Cardiac muscle cell (in vitro differentiated cells and primary cell): ENCODE measurements at places on chromosomes 5 and 9. TPM values are rescaled to one million over a fixed set of nuclear protein-coding genes. Genes with fewer than 3 reads are reported as not detected.
A peak's percentile ranks its signal among the peaks of the same experiment; 100 is the strongest.

FBXW5 gene
- 188 and 194 TPM in 2 replicates for total RNA-seq

- H3K27me3 ChIP-seq: peaks cover 93% of the 10 kb centered on the region
- H3K36me3 ChIP-seq: no peaks in the 10 kb centered on the region
- no peak overlapping the region for H3K4me3 ChIP-seq
Observed at GRCh38 chr5:77847814-77848290, 71.7 kb upstream of the TBCA start.

ADAMTS2 gene
- 2.5 and 8.8 TPM in 2 replicates for total RNA-seq

GRCh38 chr5:123709422-123709821, 197.4 kb downstream of the CSNK1G3 start:
- no peaks in the 10 kb centered on the region for H3K4me1 ChIP-seq
- no peaks in the 10 kb centered on the region for H3K27me3 ChIP-seq
- H3K4me3 ChIP-seq: no peak overlapping the region
- DNase-seq: peak; percentile 49
- H3K36me3 ChIP-seq: no peaks in the 10 kb centered on the region

DNA sequence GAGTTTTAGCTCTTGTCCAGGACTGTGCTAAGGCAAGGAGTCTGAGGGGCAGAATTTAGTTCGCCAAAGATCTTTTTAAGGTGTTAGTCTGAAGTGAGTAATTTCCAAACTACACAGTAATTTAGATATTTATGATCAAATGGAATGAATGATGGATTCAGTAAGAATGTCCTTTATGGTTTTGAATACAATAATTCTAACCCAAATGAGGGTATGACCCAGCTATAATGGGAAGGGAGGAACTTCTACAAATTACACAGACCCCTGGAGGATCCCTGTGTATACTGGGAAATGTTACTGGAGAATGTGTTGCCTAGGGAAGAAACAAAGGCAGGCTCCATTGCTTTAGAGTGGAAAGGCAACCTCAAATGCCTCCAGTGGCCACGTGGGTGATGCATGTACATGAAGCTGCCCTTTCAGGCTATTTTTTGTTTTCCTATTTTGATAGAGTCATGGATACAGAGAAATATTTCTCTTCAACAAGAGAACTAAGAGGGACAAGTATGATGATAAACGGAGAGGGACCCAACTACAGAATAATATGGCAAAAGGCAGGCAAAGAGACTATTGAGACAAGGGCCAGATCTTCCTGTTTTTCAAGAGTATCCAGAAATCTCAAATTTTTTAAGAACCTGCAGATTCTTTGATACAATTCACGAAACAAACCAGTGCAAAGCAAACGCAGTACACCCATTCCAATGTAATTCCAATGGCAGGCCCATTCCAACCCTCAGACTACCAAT, 25.4 kb downstream of the SLC1A3 start:
- H3K4me3 ChIP-seq: no peak overlapping the region
- no peak for DNase-seq
- H3K27ac ChIP-seq: no peak overlapping the region

BHMT2 gene
- total RNA-seq: not detected in 2 replicates

IFNB1 gene
- not detected in 2 replicates for total RNA-seq

GRCh38 chr9:132647355-132647754, 22.4 kb downstream of the DDX31 start:
- no peaks in the 10 kb centered on the region for H3K4me1 ChIP-seq
- no peak overlapping the region for H3K4me3 ChIP-seq
- H3K36me3 ChIP-seq: peaks cover 49% of the 10 kb centered on the region
- H3K27me3 ChIP-seq: no peaks in the 10 kb centered on the region
- no peak overlapping the region for H3K27ac ChIP-seq

DNA sequence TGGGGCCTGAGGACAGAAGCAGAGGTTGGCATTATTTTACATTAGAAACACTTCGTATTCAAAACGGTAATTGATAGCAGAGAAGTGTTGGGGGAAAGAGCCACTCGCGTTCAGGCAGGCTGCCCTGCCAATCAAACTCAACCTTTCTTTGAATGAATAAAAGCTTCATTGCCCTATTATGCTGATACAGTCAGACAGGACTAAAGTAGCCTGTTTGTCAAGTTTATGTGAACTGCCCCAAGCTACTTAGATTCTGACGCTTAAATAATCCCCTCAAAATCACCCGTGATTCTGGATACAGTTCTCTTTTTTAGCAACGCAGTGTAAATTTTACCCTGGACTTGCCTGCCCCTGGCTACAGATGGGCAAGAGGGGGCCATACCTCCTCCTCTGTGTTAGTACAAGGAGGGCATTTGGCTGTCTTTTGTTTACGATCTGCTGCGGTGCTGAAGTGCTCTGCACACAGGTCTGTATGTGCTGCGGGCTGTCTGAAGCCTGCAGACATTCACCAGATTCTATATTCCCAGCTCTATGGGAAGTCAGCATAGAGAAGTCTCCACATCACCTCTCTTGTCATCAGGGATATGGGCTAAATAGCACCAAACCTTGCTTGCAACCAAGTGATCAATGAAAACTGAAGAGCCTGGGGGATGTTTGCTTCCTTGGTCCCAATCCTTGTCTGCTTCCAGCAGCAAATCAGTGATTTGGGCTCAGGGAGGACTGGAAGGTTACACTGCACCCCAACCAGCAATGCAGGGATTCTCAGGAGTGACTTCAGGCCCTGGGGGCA, 218.4 kb downstream of the EBF1 start:
- H3K27ac ChIP-seq: no peak overlapping the region
- H3K36me3 ChIP-seq: no peaks in the 10 kb centered on the region
- no peak overlapping the region for H3K4me3 ChIP-seq
- no peaks in the 10 kb centered on the region for H3K27me3 ChIP-seq
- H3K4me1 ChIP-seq: peaks cover 15% of the 10 kb centered on the region
- peak; percentile 29 for DNase-seq

GRCh38 chr5:90398726-90399125, 10.8 kb downstream of the CETN3 start:
- H3K4me1 ChIP-seq: no peaks in the 10 kb centered on the region
- H3K36me3 ChIP-seq: peaks cover 17% of the 10 kb centered on the region

OXCT1 gene
- 41.3 and 55.8 TPM in 2 replicates for total RNA-seq

DNA sequence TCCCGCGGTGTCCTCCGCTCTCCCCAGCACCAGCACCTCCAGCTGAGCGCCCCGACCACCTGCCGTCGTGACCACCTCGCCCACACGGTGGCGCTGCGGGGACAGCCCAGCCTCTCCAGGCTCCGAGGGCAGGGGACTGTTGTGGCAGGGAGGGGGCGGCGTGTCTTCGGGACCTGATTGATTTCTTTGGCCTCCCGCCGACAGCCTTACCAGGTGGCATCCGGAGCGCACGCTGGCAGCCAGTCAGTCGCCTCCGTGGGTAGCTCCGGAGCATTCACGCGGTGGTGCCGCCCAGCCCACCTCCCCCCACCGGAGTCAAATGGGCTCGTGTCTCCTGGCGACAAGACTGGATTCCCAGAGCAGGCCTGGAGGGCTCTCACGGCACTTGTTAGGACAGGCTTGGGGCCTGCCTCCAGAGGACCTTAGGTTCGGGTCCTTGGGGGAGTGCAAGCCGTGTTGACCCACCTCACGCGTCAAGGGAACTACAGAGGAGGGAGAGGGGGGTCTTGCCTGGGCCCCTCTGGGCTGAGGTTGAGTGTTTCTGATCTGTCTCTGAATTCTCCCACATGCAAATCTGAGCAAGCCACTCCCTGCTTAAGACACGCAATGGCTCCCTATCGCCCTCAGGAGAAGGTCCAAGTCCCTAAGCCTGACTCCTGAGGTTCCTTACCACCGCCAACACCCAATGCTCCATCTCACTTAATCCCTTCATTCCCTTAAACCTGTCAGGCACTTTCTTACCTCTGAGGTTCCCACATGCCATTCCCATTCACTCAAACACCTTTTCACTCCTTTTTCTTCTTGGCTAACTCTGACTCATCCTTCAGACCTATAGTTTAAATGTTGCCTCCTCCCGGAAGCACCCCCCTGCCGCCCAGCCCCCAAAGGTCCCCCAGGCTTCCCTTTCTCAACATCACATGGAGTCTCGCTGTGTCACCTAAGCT, 51.2 kb upstream of the GGTA1 start:
- H3K36me3 ChIP-seq: no peaks in the 10 kb centered on the region
- H3K4me3 ChIP-seq: peak overlapping the region; percentile 2
- no peaks in the 10 kb centered on the region for H3K27me3 ChIP-seq

DNA sequence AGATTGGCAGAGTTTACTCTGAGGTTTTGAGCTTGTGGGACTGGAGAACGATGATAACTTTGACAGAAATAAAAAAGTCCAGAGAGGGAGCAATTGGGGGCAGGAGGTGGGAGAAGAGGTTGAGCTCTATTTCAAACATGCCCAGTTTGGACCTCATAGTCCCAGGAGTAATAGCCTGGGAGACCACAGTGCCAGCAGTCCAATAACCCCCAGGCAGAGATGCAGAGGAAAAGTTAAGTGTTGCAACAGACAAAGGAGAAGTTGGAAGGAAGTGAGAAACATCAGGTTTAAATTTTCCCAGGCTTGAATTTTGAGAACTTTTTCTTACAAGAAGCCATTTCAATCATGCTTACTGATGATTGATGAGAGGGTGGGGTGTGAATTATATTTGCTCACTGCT, 117.0 kb upstream of the GHR start:
- no peaks in the 10 kb centered on the region for H3K4me1 ChIP-seq
- H3K27ac ChIP-seq: no peak overlapping the region
- no peaks in the 10 kb centered on the region for H3K36me3 ChIP-seq
- H3K27me3 ChIP-seq: no peaks in the 10 kb centered on the region
- no peak for DNase-seq

- no peaks in the 10 kb centered on the region for H3K36me3 ChIP-seq
- no peak overlapping the region for H3K27ac ChIP-seq
- H3K4me1 ChIP-seq: peaks cover 6% of the 10 kb centered on the region
- no peak for DNase-seq
- no peaks in the 10 kb centered on the region for H3K27me3 ChIP-seq
- no peak overlapping the region for H3K4me3 ChIP-seq
Observed at GRCh38 chr5:134594336-134594735, 38.3 kb downstream of the SAR1B start.

PRRX2 gene
- total RNA-seq: 1.6 and 10.2 TPM in 2 replicates

DNA sequence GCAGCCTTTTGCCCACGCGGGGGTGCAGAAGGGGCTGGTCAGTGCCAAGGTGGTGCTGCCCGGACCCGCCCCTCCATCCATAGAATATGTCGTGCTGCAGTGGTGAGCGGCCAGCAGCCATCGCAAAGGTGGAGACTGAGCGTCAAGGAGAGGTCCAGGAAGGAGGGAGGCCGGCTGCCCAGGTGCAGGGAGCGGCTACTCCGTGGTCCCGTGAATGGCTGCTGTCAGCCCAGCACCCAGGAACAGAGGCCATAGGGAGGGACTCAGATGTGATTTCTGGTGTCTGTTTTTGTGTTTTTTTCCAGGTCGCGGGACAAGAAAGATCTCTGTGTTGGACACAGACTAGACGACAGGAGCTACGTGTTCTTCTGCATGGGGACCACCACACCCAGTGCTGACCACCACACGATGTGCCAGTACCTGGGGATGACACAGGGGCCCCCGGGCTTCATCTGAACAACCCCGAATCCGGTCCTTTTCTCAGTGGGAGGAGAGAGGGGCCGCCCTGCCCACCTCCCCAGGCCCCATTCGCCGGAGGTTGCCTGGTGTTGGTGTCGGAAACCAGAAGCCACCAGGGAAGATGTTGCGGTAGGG, 29.0 kb downstream of the PAEP start:
- no peak for DNase-seq
- no peaks in the 10 kb centered on the region for H3K36me3 ChIP-seq
- no peak overlapping the region for H3K4me3 ChIP-seq
- no peak overlapping the region for H3K27ac ChIP-seq
- H3K4me1 ChIP-seq: no peaks in the 10 kb centered on the region
- no peaks in the 10 kb centered on the region for H3K27me3 ChIP-seq

HACD4 gene
- total RNA-seq: 0.04 and 0.36 TPM in 2 replicates

DNA sequence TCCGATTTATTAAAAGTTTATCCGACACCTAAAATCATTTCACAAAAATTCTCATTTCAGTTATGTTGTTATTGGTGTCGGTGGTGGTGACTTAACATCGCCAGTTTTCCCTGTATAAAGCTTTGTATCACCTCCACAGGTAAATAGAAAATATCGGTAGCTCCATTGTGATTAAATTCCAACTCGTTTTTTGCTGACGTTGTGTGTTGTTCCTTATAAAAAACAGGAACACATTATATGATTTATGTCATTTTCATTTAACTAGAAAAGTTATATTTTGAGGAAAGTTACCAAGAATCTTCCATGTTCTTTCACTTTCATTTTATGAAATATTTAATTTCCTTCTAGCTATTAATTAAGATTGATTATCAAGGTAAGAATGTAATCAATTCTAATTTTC, 635.9 kb downstream of the CDH18 start:
- H3K4me1 ChIP-seq: no peaks in the 10 kb centered on the region
- no peaks in the 10 kb centered on the region for H3K36me3 ChIP-seq
- no peaks in the 10 kb centered on the region for H3K27me3 ChIP-seq
- no peak overlapping the region for H3K27ac ChIP-seq
- no peak overlapping the region for H3K4me3 ChIP-seq

- no peaks in the 10 kb centered on the region for H3K36me3 ChIP-seq
- no peaks in the 10 kb centered on the region for H3K4me1 ChIP-seq
- DNase-seq: no peak
- no peak overlapping the region for H3K4me3 ChIP-seq
- H3K27me3 ChIP-seq: no peaks in the 10 kb centered on the region
Observed at GRCh38 chr9:99590840-99591239, 230.8 kb upstream of the NR4A3 start.
